ENCODE measurements at places on chromosomes 3 and 15.

GRCh38 chr3:119652306-119653033 is 7.9 kb downstream of the POPDC2 start:
- H3K27me3 ChIP-seq, result no peaks in the 10 kb centered on the region
- H3K36me3 ChIP-seq, result no peaks in the 10 kb centered on the region
- no peak overlapping the region for H3K4me3 ChIP-seq
- DNase-seq, result no peak

DNA sequence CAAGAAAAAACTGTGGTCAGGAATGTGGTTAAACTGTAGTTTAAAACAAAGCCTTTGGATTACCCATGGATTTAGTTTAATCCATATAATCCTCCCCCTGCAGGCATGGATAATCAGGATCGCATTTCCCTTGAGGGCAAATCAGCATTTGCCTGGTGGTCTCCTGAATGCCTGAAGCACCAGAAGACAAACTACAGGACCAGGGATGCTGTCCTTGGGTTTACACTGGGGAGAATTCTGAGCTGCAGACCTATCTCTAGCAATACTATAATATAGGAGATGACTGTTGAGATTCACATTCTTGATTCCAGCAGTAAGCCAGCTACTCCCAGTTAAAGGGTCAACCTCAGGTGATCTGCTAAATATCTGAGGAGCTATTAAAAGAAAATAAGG is 10.6 kb downstream of the PIK3CB start:
- H3K27ac ChIP-seq, result no peak overlapping the region
- no peaks in the 10 kb centered on the region for H3K27me3 ChIP-seq
- H3K4me1 ChIP-seq, result no peaks in the 10 kb centered on the region
- H3K36me3 ChIP-seq, result peaks cover 19% of the 10 kb centered on the region
- no peak overlapping the region for H3K4me3 ChIP-seq
- no peak for DNase-seq

- H3K4me1 ChIP-seq, result peaks cover 9% of the 10 kb centered on the region
- H3K27me3 ChIP-seq, result peaks cover 93% of the 10 kb centered on the region
- H3K4me3 ChIP-seq, result peak within 1 kb of the TSS; percentile 53
- H3K36me3 ChIP-seq, result no peaks in the 10 kb centered on the region
- no peak within 1 kb of the TSS for H3K27ac ChIP-seq
Measured at GRCh38 chr3:184229394-184230080, at the start of gene VWA5B2. Gene VWA5B2 (plus strand): TSS chr3:184229585. CDS start chr3:184230529, 944 bp downstream.

DNA sequence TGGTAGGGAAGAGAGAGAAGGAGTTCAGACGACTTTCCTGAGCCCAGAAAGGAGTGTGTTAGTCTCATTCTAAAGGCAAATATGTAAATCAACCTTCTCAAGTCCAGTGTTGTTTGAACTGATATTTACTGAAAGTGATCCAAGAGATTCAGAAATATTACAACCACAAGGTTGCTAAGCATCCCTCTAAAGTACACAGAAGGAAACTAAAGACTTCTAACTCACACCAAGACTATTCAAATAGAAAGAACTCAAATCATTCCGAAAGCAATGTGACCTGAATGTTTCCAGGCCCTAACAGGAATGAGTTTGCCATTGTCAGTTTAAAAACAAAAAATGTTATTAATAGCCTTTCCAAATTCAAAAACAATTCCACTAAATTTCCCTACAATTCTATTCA is 56.9 kb upstream of the VGLL3 start:
- H3K36me3 ChIP-seq, result no peaks in the 10 kb centered on the region
- H3K27me3 ChIP-seq, result peaks cover 3% of the 10 kb centered on the region
- no peak overlapping the region for H3K4me3 ChIP-seq

DNA sequence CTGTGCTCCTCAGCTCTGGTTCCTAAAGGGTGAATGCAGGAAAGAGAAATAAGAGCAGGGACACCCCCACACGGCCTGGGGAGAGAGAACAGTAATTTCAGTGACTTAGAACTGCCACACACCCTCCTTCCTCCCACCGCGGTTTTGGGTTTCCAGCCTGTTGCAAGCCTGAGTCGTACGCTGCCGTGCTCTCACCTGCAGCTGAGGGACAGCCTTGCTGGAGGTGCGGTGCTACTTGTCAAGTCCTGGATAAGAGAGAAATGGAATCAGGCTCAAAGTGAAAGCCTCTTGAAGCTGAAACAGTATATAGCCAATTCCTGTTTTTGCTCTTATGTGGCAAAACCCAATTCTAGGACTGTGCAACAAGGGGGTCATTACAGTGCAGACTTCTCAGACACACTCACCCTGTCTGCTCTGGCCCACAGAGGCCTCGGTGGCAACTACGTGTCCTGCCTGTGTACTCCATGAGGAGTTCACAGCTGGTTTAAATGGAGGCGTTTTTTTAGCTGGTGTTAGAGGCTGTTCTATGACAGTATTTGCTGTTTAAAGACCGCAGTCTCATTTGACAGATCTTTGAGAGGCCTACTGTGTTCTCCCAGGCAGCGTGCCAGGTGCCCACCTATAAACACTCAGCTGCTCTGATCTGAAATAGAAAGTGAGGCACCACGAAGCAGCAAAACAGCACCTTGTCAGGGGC is 42.9 kb downstream of the TBC1D2B start:
- H3K36me3 ChIP-seq, result peaks cover 62% of the 10 kb centered on the region
- H3K27me3 ChIP-seq, result no peaks in the 10 kb centered on the region
- peak overlapping the region; percentile 82 for H3K27ac ChIP-seq
- DNase-seq, result peak; percentile 86
- peak overlapping the region; percentile 44 for H3K4me3 ChIP-seq

DNA sequence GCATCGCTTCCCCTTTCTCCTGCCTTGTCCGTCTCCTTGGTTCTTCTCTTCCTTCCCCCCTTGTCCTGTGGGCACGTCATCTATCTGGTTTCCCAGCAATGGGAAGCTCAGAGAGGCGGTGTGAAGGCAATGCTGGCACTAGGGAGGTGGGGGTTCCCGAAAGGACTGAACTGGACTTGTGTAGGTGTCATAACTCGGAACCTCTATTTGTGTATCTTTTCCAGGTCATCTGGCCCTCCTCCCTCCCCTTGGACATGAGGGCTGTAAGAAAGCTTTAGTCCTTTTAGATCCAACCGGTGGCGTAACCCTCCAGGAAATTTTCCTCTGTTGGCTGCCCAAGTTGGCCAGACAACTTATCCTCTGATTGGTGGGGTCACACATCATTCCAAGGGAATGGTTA is 231.5 kb upstream of the TLE3 start:
- no peak for DNase-seq
- no peak overlapping the region for H3K27ac ChIP-seq
- no peaks in the 10 kb centered on the region for H3K36me3 ChIP-seq
- peaks cover 47% of the 10 kb centered on the region for H3K27me3 ChIP-seq
- peaks cover 16% of the 10 kb centered on the region for H3K4me1 ChIP-seq
- H3K4me3 ChIP-seq, result no peak overlapping the region

DNA sequence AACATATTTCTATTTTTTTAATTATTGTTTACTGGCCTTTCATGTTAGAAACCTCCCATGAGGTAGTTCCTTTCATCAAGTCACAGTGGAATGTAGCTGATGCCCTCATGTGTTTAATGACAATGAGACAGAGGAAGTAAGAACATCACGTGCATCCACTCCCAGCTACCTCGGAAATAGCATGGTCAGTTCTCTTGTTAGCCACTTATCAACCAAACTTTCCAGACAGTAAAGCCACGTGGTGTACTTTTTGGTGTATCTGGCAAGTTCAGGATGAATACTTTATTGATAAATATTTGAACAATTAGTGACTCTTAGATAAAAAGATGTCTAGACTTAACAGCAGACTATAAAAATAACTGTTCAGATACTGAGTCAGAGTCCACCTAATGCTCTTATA is 781.7 kb downstream of the MECOM start:
- H3K27ac ChIP-seq, result no peak overlapping the region
- DNase-seq, result no peak
- H3K27me3 ChIP-seq, result no peaks in the 10 kb centered on the region
- H3K36me3 ChIP-seq, result no peaks in the 10 kb centered on the region

- H3K4me1 ChIP-seq, result peaks cover 10% of the 10 kb centered on the region
- DNase-seq, result no peak
- H3K27me3 ChIP-seq, result peaks cover 10% of the 10 kb centered on the region
- H3K27ac ChIP-seq, result no peak overlapping the region
- H3K4me3 ChIP-seq, result no peak overlapping the region
Measured at GRCh38 chr3:42697289-42698051, 5.1 kb downstream of the HHATL start.

DNA sequence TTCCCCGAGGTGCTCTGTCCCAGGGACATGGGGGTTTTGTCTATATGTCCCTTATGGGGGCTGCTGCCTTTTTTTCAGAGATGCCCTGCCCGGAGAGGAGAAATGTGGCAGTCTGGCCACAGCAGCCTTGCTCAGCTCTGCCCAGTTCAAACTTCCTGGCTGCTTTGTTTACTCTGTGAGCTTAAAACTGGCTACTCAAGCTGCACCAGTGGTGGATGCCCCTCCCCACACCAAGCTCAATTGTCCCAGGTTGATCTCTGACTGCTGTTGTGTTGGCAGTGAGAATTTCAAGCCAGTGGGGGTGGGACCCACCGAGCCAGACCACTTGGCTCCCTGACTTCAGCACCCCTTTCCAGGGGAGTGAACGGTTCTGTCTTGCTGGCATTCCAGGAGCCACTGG is 188.9 kb downstream of the STXBP5L start:
- no peaks in the 10 kb centered on the region for H3K4me1 ChIP-seq
- H3K36me3 ChIP-seq, result no peaks in the 10 kb centered on the region
- no peak overlapping the region for H3K4me3 ChIP-seq
- no peaks in the 10 kb centered on the region for H3K27me3 ChIP-seq

GRCh38 chr3:193574488-193575070 is 18.4 kb upstream of the OPA1 start:
- no peaks in the 10 kb centered on the region for H3K36me3 ChIP-seq
- no peaks in the 10 kb centered on the region for H3K4me1 ChIP-seq
- H3K27me3 ChIP-seq, result no peaks in the 10 kb centered on the region
- no peak overlapping the region for H3K4me3 ChIP-seq

DNA sequence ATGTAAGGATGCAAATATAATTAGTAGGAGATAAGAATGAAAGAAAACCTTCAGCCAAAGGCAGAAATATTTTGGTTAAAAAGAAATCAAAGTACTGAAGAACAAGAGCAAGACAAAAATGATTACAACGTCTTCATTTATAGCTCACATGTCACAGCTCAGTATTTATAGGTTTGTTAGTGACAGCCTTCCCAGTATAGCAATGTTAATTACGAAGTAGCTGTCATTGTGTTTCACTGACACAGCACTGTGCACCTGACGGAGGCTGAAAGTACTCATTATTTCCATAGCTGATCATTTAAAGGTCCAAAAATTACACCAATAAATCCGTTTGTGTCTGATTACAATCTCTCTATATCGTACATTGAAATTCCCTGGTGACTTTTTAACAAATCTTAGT is 561 bp upstream of the OSTN start:
- H3K36me3 ChIP-seq, result no peaks in the 10 kb centered on the region
- H3K4me1 ChIP-seq, result no peaks in the 10 kb centered on the region
- no peaks in the 10 kb centered on the region for H3K27me3 ChIP-seq
- H3K27ac ChIP-seq, result no peak overlapping the region
- DNase-seq, result no peak

DNA sequence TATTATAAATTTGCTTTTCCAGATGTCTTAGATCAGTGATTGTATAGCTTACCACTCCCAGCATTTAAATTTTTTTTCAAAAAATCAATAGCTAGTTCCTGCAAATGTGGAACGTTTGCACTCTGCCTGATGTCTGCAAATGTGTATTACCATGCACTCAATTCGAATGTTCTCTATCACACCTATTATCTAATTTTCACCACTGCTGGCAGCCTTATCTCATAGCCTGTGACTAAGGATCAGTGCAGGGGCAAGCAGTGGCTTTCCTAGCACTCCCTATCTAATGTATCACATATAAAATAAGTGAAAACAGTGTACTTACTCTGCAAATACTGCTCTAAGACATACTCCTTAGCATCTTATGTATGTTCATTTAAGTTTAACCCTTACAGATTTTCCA is 196.3 kb upstream of the PLSCR5 start:
- no peak for DNase-seq
- no peaks in the 10 kb centered on the region for H3K4me1 ChIP-seq
- no peaks in the 10 kb centered on the region for H3K27me3 ChIP-seq
- no peak overlapping the region for H3K4me3 ChIP-seq

DNA sequence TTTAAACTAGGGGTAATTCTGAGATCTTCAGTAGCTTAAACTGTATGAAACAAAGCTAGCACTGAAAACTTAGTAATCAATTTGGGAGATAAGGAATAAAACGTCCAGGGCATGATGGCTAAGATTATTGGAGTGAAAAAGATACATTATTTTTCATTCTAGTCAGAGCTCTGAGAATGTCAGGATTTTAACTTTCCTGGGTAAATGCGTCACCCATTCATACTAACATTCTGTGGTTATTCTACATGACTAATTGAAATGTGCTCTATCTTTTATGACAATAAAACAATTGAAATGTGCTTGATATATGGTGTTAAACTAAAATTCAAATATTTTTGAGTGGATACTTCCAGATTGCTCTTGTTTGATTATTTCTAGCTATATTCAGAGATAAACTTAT is 626.0 kb downstream of the EDEM1 start:
- no peak overlapping the region for H3K27ac ChIP-seq
- H3K4me3 ChIP-seq, result no peak overlapping the region
- no peaks in the 10 kb centered on the region for H3K27me3 ChIP-seq
- no peak for DNase-seq

GRCh38 chr3:100899440-100900091 is 93.7 kb downstream of the ABI3BP start:
- H3K27me3 ChIP-seq, result no peaks in the 10 kb centered on the region
- no peaks in the 10 kb centered on the region for H3K36me3 ChIP-seq
- H3K4me1 ChIP-seq, result peaks cover 15% of the 10 kb centered on the region
- DNase-seq, result no peak
- no peak overlapping the region for H3K27ac ChIP-seq

DNA sequence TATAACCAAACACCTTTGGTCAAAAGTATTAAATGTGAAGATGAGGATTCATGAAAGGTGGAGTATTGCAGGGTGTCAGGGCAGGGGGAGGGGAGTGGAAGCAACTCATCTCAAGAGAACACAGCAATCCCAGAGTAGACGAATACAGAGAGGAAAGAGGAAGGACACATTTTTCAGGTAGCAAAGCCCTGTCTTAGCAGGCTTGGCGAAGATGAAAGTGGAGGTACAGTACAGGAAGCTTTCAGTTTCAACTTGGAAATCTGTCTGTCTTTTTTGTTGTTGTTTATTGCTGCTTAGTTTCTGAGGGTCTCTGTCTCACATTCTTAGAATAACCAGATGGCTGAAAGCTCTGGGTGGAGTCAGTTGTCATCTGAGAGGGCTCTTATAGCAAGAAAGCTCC is 80.8 kb upstream of the GPR149 start:
- DNase-seq, result no peak
- H3K36me3 ChIP-seq, result no peaks in the 10 kb centered on the region
- no peak overlapping the region for H3K4me3 ChIP-seq
- H3K4me1 ChIP-seq, result no peaks in the 10 kb centered on the region

- DNase-seq, result no peak
- H3K27ac ChIP-seq, result no peak overlapping the region
- H3K4me3 ChIP-seq, result no peak overlapping the region
Measured at GRCh38 chr3:18656410-18656809, 231.3 kb upstream of the SATB1 start.

Measured in activated naive CD4-positive, alpha-beta T cell treated with anti-CD3 and anti-CD28 coated beads, Interleukin-2, amount 10 ng/mL, durations not matched to agents 7 days and 5 days (primary cell).